OCI-LY7 (cell line): ENCODE measurements at places on chromosomes 12 and 14.

- no peak for DNase-seq
These were observed 10.1 kb downstream of the KRT80 start for GRCh38 chr12:52181746-52182145.

GRCh38 chr14:75315144-75315543, 36.5 kb downstream of the FOS start:
- DNase-seq = no peak

- no peak for DNase-seq
These were observed 7.3 kb downstream of the ANKLE2 start for GRCh38 chr12:132754160-132754932.

GRCh38 chr12:115623275-115623674, 654.2 kb downstream of the MED13L start:
- DNase-seq = no peak

- DNase-seq = no peak
These were observed 313.1 kb downstream of the GALC start for GRCh38 chr14:87679866-87680265.

DNA sequence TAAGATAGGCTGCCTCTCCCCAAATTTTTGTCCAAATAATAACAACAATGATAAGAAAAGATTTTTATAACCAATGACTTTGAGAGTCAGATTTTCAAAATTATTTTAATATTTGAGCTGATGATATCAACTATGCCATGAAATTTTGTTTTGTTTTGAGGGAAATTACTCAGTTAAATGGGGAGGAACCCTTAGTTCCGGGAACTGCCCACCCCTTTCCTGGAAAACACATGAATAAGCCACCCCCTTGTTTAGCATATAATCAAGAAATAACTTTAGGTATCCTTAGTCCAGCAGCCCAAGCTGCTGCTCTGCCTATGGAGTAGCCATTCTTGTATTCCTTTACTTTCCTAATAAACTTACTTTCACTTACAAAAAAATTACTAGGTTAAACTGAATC, 61.4 kb downstream of the HMGA2 start:
- no peak for DNase-seq

DNA sequence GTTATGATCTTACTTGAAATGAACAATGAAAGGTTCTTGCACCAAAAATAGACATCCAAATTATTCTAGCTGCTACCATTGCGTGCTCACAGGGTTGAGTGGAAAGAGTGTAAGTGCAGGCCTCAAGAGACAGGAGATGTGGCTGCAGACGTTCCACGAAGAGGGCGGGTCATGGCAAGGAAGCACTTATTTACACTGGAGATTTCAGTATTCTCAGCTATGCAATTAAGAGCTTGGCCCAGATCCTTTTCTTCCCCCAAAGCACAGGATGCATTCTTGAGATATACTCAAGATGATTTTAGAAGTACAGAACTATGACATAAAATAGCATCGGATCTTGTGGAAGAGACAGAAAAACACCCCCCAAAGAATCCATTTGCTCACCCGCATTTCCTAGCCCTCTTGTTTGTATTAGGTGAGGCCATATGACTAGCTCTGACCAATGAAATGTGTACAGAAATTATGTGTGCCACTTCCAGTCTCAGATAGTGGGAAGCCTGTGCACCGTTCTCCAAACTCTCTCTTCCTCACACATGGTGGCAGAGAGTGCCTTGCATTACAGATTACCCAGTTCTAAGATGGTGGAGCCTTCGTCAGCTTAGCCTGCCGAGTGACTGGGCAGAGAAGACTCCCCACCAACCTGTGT, 261.4 kb downstream of the TTC8 start:
- no peak for DNase-seq

GRCh38 chr12:2800046-2800570, 5.3 kb downstream of the FKBP4 start:
- no peak for DNase-seq

- DNase-seq = no peak
These were observed 60.5 kb downstream of the CRADD start for GRCh38 chr12:93737457-93738198.
